ENCODE measurements at places on chromosomes 4 and X. TPM values are rescaled to one million over a fixed set of nuclear protein-coding genes. Genes with fewer than 3 reads are reported as not detected.

DNA sequence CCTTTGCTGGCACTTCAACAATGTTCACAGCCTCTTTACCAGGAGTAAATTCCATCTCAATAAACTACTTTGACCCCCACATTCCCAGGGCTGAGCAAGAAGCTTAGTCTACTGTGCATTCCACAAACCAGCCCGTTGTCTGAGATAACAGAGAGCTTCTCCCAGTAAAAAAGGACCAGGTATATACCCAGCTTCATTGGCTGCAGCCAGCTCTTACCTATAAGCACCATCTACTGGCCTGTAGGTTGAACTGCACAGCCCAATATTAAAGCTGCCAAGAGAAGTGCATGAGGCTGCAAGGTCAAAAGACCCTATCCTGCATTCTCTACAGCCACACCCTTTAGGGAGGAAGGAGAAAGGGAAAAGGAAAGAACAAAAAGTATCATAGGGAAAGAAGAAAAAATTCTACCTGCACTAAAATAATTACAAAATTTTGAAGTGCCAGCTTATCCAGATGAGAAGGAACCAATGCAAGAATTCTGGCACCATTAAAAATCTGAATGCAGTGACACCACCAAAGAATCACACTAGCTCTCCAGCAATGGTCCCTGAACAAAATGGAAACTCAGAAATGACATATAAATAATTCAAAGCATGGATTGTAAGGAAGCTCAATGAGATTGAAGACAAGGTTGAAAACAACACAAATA is 45.7 kb upstream of the INTU start:
- DNase-seq = peak; percentile 54

GRCh38 chr4:143346206-143346605 is 9.5 kb downstream of the GAB1 start:
- DNase-seq = no peak

DNA sequence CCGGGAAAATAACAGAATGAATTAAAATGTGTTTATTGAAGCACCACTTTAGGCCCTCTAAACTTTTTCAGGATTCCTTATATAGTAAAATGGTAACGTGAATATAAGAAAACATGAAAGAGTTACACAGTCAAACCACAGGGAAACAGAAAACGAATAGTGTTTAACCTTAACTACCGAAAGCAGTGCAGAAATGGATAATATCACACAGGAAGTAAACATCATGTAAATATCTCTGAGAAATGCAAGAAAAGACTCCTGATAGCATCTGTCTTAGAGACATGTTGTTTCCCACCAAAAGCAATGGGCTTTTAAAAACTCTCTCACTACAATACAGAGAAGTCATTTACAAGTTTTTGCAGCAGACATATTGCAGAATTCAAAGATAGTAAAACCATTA is 323.9 kb upstream of the CXXC4 start:
- no peak for DNase-seq

GRCh38 chr4:183291070-183291469 is 29.0 kb downstream of the CLDN22 start:
- no peak for DNase-seq

DNA sequence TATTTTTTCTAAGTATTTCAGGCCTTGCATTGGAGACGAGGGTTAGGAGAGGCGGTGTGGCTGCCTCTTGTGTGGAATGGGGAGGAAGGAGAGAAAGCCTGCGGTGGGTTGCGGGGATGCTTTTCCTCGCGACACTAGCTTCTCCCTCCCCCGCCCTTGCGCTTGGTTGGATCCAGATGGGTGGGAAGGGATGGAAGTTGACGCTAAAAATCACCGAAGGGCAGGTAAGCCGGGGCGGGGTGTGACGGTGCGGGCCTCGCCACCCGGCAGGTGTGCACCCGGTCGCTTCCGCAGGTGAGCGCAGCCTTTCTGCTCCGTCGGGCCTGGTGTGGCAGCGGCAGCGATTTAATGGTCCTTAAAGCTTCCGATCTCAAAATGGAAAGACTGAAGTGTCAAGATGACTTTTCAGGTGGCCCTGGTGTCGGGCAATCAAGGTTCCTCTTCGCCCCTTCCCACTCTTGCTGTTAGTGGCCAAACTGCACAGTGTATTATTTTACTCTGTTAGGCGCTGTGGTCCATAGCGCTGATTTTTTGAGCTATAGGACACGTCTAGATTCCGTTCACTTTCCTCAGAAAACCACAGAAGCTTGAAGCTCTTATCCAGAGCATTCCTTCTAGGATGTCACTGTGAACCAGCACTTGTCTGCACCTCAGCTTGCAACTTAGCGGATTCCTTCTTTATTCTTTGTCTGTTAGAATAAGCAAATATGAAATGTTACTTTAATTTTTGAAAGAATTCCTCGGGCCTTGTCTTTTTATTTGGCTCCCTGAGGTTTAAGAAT is 765 bp downstream of the ENOPH1 start:
- DNase-seq = no peak

GRCh38 chr4:176729489-176729888 is 63.2 kb downstream of the VEGFC start:
- DNase-seq = no peak

- DNase-seq = no peak
Observed at GRCh38 chr4:153773236-153773690, 13.4 kb upstream of the RNF175 start.

DNA sequence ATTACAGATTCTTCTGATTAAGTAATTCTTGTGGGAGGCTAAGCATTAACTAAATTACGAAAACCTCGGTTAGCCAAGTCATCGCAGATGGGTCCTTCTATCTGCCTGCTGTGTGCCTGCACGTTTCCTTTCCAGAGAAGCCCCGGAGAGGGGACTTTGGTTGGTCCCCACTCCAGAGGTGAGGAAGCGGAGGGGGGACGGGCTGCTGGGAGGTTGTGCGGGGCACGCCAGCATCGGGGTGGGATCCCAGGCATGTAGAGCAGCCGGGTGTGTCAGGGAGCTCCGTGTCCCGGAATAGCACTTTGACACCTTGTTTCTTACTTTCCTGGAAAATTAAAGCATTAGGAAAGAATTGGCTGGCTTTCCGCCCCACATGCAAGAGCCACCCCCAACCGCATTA is 26.6 kb downstream of the PIGG start:
- DNase-seq = no peak

DNA sequence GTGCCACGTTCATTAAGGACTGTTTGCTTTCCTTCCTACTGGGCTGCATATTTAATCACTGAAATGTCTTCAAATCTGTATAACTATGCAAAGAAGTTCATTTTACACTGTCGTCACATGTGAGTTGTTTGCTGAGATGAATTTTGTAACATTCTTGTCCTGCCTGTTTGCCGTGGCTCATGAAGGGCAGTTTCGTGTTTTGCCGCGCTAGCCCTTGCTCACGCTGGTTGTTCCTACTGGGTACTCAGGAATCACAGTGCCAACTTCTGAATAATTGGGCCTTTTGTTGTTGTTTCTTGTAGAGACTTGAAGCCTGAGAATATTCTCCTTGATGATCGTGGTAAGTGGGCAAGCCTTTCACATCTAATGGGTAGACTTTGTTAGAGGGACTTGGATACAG is 52.2 kb downstream of the HTT-AS start:
- DNase-seq = no peak

DNA sequence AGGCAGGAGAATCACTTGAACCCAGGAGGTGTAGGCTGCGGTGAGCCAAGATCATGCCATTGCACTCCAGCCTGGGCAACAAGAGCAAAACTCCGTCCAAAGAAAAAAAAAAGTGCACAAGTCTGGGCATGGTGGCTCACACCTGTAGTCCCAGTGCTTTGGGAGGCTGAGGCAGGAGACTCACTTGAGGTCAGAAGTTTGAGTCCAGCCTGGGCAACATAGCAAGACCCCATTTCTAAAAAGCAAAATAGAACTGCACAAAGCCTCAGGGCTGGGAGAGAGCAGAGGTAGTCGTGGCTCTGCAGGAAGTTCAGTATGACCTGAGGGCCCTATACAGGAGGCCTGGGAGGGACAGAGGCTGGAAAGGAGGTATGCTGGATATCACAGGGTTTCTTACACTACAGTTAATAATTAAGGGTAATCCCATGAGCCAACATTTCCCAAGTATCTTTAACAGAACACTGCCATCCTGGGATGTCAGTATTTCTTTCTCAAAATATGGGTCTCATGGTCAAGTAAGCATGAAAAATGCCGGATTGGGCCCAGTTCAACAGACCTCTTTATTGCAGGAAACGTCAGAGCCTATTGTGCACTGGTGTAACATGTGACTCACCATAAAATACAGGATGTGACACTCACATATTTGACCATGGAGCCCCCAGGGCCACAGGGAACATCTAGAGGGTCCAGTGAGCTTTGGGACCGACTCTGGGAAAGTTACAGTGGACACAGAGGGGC is 37.8 kb downstream of the ACSL1 start:
- no peak for DNase-seq

- no peak for DNase-seq
Observed at GRCh38 chr4:156538210-156538609, 433.4 kb downstream of the PDGFC start.

DNA sequence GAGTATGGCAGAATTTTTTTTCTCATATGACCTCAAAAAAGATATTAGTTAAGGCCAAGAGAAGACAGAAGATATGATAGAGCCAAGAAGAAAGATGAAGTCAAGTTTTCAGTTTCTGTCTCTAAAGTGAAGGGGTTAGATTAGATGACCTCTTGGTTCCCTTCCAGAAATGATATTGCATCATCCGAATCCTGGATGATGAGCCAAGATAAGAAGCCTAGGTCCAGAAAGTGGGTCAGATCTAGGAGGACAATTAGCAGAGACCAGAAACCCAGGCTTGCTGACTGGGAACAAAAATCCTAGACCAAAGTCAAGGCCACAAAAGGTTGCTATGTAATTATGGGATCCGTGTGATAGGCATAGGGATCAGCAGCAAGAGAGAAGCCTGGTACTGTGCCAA is 20.2 kb downstream of the SATL1 start:
- DNase-seq = no peak

GRCh38 chr4:158810487-158811215 is 41.8 kb downstream of the FNIP2 start:
- DNase-seq = peak; percentile 69

GRCh38 chr4:69649629-69650028 is 3.4 kb downstream of the UGT2A1 start:
- DNase-seq = no peak

GRCh38 chr4:109462802-109463201 is 29.2 kb downstream of the SEC24B start:
- no peak for DNase-seq

DNA sequence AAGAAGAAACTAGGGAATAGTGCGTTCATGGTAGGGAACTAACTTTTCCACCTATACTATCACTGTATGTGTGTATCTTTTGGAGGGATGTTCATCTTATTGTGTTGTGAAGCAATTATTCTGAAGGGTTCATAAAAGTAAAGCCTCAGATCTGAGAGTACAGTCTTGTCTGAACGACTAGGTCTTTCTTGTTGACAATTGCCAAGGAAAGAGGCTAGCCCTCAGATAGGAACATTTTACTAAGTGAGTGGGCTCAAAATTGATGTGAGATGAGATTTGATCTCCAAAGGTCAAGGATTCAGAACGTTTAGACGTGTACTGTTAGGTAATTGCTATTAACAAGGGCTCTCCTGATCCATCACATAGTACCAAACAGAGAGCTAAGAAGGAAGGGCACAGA is 15.2 kb upstream of the CNOT6L start:
- no peak for DNase-seq

GRCh38 chrX:17944833-17945497 is 83.9 kb upstream of the RAI2 start:
- peak; percentile 21 for DNase-seq

GRCh38 chr4:179880756-179881155 is 2362.4 kb upstream of the TENM3 start:
- DNase-seq = no peak

GRCh38 chr4:145524552-145524951 is 42.9 kb downstream of the SMAD1 start:
- DNase-seq = no peak

DNA sequence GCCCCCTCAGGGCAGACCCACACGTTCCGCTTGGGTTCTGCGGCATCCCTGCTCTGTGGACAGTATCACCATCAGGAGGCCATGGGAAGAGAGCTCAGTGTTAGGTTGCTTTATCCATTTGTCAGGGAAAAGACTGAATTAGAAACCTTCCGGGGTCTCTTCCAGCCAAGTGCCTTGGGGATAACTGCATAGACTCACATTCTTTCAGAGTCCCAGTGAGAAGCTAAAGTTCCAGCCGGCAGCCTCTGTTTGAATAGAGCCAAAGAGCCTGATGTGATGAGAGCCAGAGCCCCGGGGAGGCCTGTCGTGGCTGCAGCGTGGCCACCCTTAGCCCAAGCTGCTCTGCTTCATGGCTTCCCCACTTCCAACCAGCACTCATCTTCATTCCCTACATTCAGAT is 85.2 kb downstream of the FHDC1 start:
- no peak for DNase-seq

DNA sequence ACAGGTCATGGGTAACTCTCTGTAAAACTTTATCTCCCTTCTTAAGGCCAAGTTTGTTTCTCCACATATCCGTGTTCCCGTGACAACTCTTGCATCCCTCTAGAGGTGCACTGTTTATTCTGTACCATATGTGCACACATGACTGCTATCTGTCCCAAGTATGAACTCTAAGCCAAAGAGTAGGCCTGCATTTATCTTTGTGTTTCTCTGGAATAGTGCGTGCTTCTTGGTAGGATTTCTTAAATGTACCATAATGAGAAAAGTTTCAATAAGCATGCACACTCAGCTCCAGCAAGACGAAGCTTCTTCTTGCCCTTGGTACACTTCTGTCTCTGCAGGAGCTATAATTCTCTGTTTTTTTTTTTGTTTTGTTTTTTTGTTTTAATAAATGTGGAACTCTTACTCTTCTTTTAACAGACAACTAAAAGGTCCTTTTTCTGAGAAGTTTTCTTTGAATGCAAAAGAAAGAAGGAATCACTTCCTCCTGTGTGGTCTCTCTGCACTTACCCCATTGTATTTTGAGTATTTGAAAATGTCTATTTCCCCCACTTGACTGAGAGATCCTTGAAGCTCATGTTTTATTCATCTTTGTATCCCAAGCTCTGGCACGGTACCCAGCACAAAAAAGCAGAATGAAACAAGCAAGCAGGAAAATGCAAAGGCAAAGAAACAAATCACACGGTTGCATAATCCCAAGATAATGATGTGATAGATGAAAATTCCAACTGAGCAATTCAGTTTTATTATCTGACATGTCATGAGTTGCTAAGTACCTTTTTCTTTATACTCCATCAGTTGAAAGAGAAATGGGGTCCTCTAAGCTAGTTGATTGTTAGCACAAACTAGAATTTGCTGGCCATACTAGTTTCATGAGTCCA is 521.9 kb upstream of the BOD1L1 start:
- DNase-seq = no peak

GRCh38 chr4:119663160-119663788 is 34.7 kb upstream of the PDE5A start:
- no peak for DNase-seq

The SLC10A6 gene
- polyA plus RNA-seq = 6.9 TPM

The CLCN5 gene
- 6.8 TPM for polyA plus RNA-seq

The DAPP1 gene
- polyA plus RNA-seq = 2.4 TPM

The RBM46 gene
- 42.0 TPM for polyA plus RNA-seq

The ELK1 gene
- 70.9 TPM for polyA plus RNA-seq

The RAPGEF2 gene
- 18.1 TPM for polyA plus RNA-seq

The GAGE1 gene
- 31.4 TPM for polyA plus RNA-seq
